ENCODE measurements at places on chromosomes 12 and 14.

DNA sequence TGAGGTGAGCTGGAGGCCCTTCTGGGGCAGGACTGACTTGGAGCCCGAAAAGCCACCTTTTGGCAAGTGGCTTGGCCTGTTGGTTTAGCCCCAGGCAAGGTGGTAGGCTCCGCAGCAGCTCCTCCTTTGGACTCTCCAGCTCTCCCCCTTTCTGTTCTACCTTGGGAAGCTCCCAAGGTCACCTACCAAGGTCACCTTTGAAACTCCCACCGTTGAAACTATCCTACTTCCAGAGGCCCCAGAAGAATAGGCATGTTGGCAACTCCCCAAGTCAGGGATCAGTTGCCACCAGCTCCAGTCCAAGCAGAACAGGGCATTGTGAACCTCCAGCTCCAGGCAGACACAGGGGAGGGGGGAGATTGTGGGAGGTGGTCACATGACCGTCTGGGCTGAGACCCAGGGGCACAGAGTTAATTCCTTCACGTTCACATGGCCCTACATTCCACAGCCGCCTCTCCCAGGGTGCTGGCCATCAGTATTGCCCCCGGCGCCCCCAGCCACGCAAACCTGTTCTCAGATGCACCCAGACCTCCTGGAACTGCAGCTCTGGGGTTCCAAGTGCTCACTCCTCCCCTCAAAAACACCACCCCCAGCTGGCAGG is 14.4 kb downstream of the IRF2BPL start:
- no peak for DNase-seq

DNA sequence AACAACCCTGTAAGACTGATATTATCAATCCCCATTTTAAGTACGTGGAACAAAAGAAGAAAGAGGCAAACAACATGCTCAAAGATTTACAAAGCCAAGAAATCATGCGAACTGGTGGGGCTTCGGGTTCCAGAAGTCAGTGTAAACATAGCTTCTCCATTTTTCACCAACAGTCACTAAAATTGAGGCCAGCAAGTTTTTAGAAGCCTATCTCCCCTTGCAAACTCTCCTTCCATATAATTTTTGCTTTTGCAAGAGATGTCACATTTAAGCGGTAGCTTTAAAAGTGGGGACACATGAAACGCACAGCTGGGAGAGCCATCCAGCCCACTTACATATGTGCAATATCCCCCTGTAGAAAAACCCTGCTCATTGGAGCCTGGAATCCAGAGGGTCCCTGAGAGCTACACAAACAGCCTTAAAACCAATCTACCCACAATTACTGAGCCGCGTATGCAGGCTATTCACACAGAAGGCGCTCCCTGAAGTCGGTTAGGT is 797 bp downstream of the SLC11A2 start:
- DNase-seq = no peak

- no peak for DNase-seq
Observed at GRCh38 chr12:24777359-24777758, 171.5 kb downstream of the BCAT1 start.

DNA sequence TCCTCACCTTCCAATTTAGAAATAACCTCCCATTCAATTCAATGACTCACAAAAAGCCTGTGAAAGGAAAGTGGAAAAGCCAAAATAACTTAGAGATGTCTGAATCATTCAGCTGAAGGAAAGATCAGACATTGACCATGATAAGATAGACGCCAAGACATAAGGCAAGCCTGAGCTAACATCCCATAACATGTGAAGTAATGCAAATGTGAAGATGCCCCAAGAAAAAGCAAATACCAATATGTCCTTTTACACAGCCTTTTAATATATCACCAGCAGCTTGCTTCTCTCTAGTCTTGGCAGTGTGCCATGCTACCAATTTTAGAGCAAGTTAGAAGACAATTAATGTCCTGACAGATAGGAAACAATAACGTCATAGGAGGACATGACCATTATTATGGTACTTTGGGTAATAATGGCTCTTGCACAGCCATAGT is 2.4 kb upstream of the NUMB start:
- DNase-seq = no peak

- DNase-seq = no peak
Observed at GRCh38 chr12:39763890-39764169, 144.2 kb upstream of the ABCD2 start.

DNA sequence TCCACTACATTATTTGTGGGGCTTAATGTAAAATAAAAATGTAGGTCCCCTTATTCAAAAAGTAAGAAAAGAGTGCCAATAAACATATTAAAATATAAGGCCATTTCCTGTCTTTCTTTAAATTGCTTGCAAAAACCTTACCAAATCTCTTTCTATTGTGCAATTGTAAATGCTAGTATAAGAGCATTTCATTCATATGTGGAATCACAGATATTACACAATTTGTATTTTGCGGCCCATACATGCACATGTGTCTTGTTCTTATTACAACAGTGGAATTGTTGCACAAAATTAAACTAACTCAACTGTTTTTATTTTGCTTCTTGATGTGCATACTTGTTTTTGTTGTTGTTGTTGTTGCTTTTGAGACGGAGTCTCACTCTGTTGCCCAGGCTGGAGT is 20.1 kb upstream of the CRADD start:
- DNase-seq = no peak

GRCh38 chr14:67644428-67644827 is 24.7 kb downstream of the ARG2 start:
- no peak for DNase-seq

DNA sequence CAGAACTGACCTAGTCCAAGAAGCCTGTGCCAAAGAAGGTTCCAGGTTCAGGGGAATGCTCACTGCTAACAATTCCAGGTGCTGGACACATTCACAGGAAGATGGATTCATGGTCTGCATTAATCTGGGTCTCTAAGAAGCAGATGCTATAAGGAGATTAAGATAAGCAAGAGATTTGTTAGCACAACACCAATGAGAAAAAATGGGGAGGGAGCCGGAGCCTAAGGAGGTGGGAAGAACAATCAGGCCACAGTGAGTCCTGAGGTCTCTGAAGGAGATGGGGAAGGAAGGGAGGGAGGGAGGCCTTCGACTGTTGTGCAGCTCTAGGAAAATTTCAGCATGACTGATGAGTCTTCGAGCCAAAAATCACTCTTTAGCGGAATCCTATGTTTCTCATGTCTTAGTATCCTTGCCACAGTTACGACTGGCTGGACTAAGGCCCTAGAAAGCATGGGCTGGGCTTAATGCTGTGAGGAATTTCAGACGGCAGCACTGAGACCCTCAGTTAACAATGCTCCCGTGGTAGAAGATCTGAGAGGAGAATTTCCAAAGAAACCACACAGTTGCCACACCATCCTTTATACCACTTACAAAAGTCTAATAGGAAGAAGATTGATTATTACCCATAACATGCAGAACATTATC is 31.5 kb upstream of the PTGDR start:
- DNase-seq = no peak

- peak; percentile 24 for DNase-seq
Observed at GRCh38 chr12:13534645-13535398, 338.3 kb downstream of the EMP1 start.

GRCh38 chr14:96148631-96149030 is 56.0 kb upstream of the BDKRB2 start:
- DNase-seq = no peak

DNA sequence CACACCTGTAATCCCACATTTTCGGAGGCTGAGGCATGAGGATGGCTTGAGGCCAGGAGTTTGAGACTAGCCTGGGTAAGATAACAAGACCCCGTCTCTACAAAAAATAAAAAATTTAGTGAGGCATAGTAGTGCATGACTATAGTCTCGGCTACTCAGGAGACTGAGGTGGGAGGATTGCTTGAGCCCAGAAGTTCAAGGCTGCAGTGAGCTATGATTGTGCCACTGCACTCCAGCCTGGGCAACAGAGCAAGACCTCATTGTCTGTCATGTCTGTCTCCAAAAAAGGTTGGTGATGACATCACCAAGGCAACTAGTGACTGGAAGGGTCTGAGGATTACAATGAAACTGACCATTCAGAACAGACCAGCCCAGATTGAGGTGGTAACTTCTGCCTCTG is 83.5 kb upstream of the COCH start:
- DNase-seq = no peak

DNA sequence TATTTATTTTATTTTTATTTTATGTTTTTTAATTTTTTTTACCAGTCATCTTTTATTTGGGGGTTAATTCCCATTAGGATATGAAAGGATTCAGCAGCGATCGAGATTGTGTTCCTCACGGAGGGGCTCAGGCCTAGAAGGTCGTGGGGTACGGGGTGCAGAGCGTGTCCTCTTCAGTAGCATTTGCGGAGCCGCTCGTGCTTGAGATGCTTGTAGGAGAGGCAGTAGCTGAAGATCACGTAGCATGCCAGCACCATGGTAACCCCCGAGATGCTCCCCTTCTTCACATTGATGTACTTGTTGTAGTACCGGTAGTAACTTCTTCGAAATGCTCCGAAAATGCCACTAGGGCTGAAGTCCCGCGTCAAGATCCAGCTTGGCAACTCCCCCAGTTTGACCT is 40.5 kb upstream of the PLEKHG6 start:
- DNase-seq = no peak

GRCh38 chr12:49342914-49343731 is 3.6 kb upstream of the DNAJC22 start:
- DNase-seq = no peak

DNA sequence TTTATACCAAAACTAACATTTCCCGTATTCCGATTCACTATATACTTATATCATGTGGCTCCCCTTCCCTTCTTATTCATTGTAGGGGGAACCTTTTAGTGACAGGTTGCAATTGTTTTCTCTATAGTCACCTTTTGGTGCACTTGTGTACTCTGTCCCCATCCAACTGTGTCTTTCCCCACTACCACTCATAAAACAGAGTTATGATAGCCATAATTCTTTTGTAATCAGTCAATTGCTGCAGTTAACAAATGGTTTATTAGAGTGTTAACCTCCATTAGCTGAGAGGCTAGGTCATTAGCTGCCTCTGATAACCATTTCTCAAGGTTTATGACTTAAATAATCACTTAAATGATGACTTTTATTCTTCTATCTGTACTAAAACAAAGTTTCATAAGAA is 338.1 kb upstream of the SEL1L start:
- DNase-seq = no peak

DNA sequence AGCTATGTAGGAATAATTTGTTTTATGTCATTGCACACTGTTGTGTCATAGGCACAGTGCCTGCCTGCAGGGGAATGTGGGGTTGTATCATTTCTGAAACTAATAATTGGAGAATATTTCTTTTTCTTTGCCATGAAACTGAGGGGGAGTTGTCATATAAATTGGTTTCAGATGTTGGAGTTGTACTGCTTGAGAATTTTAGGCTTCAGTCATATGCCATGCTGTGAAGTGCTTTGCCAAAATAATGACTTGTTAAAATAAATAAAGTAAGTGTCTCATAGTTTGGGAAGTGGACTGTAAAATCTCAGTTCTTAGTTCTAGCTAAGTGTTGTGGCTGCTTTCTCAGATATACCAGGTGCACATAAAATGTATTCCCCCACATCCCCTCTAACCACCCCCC is 116.8 kb downstream of the DAAM1 start:
- DNase-seq = no peak

GRCh38 chr12:47366157-47366556 is 286.4 kb upstream of the AMIGO2 start:
- no peak for DNase-seq

DNA sequence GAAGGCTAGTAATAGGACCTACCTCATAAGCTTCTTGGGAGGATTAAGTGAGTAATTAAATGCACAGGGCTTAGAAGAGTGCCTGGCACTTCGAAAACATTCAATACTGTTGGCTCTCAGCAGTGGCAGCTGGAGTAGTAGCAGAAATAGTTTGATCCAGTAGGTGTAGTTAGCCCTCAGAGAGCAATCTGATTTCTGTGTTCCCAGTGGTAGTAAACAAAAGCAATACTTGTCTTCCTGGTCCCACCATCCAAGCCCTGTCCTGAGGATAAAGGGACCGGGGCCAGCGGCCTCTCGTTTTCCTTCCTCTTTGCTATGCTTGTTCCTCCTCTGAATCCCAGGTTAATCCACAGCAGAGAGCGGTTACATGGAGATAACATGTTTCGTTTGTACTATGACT is 131.6 kb downstream of the SAMD4A start:
- DNase-seq = no peak

DNA sequence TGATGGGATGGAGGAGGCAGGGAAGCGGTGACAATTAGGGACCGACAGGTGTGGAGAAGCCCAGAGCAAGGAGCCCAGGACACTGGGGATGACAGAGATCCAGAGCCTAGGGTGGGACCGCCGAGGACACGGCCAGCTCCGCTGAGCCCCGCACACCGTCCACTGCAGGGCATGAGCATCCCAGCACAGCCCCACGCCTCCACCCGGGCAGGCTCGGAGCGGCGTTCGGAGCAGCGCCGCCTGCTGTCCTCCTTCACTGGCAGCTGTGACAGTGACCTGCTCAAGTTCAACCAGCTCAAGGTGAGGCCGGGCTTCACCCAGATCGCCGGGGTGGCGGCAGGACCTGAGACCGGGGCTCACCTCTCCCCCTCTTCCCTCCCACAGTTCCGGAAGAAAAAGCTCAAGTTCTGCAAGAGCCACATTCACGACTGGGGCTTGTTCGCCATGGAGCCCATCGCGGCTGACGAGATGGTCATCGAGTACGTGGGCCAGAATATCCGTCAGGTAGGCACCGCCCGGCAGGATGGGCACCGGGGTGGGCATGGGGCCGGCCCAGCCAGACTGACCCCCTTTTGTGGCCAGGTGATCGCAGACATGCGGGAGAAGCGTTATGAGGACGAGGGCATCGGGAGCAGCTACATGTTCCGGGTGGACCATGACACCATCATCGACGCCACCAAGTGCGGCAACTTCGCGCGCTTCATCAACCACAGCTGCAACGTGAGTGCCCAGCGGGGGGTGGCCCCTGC is 23.7 kb downstream of the SETD1B start:
- no peak for DNase-seq

- DNase-seq = no peak
Observed at GRCh38 chr12:95118788-95119179, 45.4 kb upstream of the NR2C1 start.

GRCh38 chr12:124296916-124297351 is 2.0 kb downstream of the RFLNA start:
- no peak for DNase-seq

DNA sequence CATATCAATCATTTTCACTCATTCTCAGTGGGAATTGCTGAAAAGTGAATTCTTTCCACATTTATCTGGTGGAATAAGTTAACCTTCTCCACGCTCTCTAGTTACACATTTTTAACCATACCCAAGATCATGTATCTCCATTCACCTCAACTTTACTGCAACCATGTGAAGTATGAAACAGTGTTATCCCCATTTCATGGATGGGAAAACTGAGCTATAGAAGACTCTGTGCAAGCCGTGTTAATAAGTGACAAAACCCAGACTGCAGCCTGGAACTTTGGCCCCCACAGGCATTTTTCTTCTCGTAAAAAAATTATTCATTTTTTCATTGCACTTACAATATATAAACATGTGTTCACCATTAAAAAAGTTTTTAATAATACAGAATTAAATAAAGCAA is 82.4 kb upstream of the CCND2 start:
- DNase-seq = no peak

- DNase-seq = no peak
Observed at GRCh38 chr14:76793956-76794355, 18.7 kb downstream of the ANGEL1 start.
